ENCODE measurements at places on chromosomes 5 and 9.

DNA sequence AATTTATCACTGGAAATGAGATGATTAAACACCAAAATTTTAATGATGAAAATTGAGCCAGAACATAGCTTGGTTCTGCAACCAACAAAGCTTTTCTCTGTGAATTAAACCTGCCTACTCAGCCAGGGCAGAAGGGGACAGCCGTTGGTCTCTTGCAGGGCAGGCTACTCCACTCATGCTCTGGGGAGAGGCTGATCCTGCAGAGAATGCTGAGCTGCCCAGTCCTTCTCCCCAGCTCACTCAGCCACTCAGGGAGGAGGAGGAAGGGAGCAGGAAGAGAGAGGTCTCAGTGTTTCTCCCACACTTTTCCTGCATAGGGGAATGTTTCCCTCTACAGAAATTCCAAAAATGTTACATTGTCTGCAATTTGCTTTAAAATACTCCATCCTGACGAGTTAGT is 40.4 kb upstream of the HMHB1 start:
- DNase-seq = no peak

GRCh38 chr9:137592767-137593166 is 2.5 kb upstream of the ZMYND19 start:
- no peak for DNase-seq

DNA sequence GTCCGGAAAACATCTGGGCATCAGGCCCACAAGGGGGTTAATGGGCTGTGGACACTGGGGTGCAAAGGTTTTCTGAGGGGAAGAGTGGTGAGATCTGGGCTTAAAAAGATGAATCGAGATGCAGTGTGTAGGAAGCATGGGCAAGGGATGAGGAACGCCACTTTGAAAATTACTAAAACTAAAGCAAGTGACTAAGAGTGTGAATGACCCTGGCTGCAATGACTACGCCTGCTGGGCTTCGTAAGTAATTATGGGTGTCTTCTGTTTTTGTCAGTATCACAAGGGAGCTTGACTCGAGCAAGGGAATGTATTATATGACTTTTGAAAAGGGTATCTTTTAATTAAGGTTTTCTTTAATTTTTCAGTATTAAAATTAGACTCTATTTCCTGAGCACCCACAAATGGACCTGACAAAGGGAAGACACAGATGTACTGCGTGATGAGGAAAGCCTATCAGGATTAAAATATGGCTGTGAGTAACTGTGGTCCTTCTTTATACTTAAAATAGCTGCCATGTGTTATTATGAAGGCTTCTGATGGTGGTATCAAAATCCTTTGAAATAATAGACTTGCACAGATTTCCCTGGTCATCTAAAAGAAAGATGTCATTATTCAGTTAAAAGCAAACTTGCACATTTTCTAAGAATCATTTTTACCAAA is 4.2 kb downstream of the CTXN3 start:
- DNase-seq = no peak

DNA sequence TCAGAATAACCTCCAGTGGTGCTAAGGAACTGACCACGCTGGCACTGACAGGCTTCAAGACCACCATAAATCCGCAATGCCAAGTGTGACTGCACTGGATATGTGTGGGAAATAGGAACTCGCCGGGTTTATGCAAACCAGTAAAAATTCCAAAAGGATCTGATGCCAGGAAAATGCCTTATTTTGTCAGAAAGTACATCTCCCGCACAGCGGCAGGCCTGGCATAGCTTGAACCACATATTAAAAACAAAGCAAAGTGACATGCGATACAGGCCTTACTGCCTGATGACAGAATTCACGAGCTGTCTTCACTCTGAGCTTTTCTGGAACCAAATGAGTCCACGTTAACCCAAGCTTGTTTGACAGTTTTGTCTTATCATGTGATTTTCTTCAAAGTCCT is 139.6 kb downstream of the GLIS3 start:
- no peak for DNase-seq

GRCh38 chr9:4563105-4563504 is 72.8 kb downstream of the SLC1A1 start:
- no peak for DNase-seq

DNA sequence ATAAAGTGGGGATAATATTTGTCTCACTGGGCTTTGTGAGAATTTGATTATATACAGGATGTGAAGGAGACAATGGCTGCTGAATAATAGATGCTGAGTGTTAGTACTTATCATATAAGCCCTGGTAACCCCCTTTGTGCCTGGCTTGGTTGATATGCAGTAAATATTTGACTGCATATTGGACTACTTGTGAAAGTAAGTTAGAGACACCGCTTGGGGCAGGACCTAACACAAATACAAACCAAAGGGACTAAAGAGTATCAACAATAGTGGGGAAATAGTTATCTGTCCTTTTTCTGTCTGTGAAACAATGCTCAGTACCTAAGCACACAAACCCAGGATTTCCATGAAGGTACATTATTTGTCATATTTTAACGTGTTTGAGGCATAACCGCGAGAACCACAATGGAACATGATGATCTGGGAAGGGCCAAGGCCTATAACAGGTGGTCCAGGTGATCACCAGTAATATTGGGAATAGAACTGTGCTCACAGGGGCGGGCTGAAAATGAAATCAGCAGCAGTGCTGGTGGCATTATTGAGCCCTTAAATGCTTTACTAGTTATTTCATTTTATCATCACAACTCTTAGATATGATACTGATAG is 138.2 kb upstream of the SMARCA2 start:
- no peak for DNase-seq

GRCh38 chr5:83343299-83343698 is 128.2 kb upstream of the VCAN start:
- no peak for DNase-seq

DNA sequence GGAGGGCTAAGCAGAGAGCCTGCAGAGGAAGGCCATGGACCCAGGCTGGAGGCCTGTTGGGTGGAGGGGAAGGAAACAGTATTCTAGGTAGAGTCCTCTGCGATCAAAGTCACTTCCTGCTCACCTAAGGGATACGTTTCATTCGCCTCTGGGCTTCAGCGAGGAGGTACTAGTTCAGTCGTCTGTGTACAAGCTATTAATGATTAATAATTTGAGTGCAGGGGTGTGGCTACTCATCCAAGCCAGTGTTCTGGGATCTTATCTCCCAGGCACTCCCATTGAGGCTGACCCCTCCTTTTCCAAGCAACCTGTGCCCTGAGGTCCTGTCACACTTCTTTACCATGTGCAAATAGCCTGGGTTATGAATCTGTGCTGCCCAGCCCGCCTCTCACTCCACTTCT is 25.2 kb downstream of the RALGPS1 start:
- no peak for DNase-seq

GRCh38 chr9:136058084-136058483 is 37.0 kb downstream of the NACC2 start:
- no peak for DNase-seq

DNA sequence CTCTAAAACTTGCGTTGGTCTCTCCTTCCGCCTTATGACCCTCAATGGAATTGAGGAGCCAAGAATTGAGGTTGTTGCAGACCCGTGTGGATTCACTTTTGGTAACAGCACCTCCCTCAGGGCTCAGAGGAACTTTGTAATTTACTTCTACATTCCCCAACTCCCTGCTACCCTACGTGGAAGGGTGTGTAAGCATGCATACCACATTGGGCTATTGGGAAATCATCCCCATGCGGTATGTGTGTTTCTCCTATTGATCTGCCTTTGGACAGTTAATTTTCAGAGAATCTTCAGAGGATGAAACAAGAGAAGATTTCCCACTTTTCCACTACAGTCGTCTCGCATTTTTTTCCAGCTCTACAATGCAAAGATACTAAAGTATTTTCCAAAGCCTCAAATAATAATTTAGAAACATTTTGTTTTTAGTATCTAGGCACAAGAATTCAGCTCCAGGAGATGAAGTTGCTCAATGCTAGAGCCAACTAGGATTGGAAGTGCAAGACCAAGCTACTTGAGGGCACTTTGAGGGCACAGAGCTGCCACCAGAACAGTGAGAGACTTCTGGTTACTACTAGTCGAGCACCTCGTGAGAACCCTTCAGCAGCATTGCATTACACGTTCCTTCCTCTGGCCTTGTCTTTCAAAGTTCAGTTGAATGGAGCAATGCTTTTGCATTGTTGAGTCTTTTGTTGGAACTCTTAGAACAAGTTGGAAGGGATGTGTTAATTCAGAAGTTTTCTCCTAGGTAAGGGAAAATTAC is 3.4 kb downstream of the C1QTNF3 start:
- DNase-seq = no peak

Measured in progenitor cell of endocrine pancreas (in vitro differentiated cells).